H1 (cell line): ENCODE measurements at places on chromosomes 7 and 10.

GRCh38 chr10:30818854-30819253 lies 189.3 kb upstream of the LYZL2 start:
- H3K36me3 ChIP-seq = no peaks in the 10 kb centered on the region
- H3K4me3 ChIP-seq = no peak overlapping the region
- H3K27ac ChIP-seq = no peak overlapping the region
- no peak for DNase-seq
- H3K4me1 ChIP-seq = no peaks in the 10 kb centered on the region

DNA sequence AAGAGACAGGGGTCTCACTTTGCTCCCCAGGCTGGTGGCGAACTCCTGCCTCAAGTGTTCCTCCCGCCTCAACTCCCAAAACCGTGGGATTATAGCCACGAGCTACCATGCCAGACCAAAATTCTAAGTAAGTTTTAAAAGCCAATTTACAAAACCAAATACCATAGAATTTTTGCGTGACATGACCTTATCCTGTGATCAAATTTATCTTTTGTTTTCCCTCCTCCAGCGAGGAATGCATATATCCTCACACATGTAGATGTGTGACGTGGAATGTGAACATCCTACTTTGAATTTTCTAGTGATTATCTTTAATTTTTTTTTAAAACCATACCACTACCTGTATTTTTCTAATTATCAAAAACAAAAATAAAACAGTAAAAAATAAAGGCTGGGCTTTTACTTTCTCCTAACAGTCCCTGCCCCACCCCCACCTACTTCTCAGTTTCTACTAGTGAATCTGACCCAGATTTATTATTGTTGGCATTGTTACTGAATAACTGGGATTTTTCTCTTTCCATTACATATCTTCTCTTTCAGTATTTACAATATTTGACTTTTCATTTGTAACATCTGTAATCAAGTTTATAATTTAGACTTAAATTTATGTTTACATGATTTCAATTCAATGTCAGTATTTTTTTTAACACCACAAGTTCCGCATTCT lies 26.0 kb downstream of the CYTH3 start:
- no peaks in the 10 kb centered on the region for H3K27me3 ChIP-seq
- no peaks in the 10 kb centered on the region for H3K36me3 ChIP-seq
- H3K4me1 ChIP-seq = peaks cover 2% of the 10 kb centered on the region; the same call in 1 of the 2 replicates
- no peak overlapping the region for H3K4me3 ChIP-seq
- H3K27ac ChIP-seq = no peak overlapping the region

- no peak overlapping the region for H3K4me3 ChIP-seq
- no peaks in the 10 kb centered on the region for H3K27me3 ChIP-seq
- DNase-seq = no peak
- H3K4me1 ChIP-seq = no peaks in the 10 kb centered on the region
Measured at GRCh38 chr10:74163319-74164068, 12.5 kb downstream of the ADK start.

GRCh38 chr10:124675261-124675660 lies 68.9 kb downstream of the FAM53B start:
- DNase-seq = no peak
- no peaks in the 10 kb centered on the region for H3K4me1 ChIP-seq
- no peaks in the 10 kb centered on the region for H3K36me3 ChIP-seq
- H3K27ac ChIP-seq = no peak overlapping the region
- no peaks in the 10 kb centered on the region for H3K27me3 ChIP-seq
- H3K4me3 ChIP-seq = no peak overlapping the region
